ENCODE measurements at places on chromosomes 4 and X.

GRCh38 chrX:150772150-150772970 lies 79.2 kb downstream of the MTMR1 start:
- H3K4me1 ChIP-seq = peaks cover 4% of the 10 kb centered on the region
- H3K36me3 ChIP-seq = no peaks in the 10 kb centered on the region

DNA sequence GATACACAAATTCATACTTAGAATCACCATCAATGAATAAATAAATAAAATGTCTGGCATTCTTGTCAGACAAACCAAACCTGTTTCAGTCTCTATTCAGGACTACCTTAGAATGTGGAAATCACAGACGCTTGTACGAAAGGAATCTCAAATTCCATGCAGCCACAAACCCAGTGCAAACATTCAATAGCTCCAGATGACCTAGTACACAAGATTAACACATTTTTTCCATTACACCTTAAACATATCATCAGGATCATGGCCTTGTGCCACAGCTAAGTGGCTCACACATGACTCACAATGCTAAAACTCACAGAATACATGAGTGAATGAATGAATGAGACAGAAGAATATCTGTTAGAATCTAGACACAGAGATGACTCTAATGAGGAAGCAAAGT lies 134.2 kb downstream of the PWWP3B start:
- H3K27me3 ChIP-seq = no peaks in the 10 kb centered on the region
- DNase-seq = no peak
- no peak overlapping the region for H3K27ac ChIP-seq
- no peaks in the 10 kb centered on the region for H3K36me3 ChIP-seq
- H3K4me1 ChIP-seq = no peaks in the 10 kb centered on the region
- H3K4me3 ChIP-seq = no peak overlapping the region

- no peak for DNase-seq
- H3K4me3 ChIP-seq = no peak overlapping the region
- no peaks in the 10 kb centered on the region for H3K27me3 ChIP-seq
- H3K4me1 ChIP-seq = no peaks in the 10 kb centered on the region
- H3K36me3 ChIP-seq = no peaks in the 10 kb centered on the region
- no peak overlapping the region for H3K27ac ChIP-seq
These were observed 173.8 kb downstream of the IL15 start for GRCh38 chr4:141810038-141810711.

- H3K4me3 ChIP-seq = no peak overlapping the region
- no peak for DNase-seq
- no peaks in the 10 kb centered on the region for H3K27me3 ChIP-seq
- no peaks in the 10 kb centered on the region for H3K36me3 ChIP-seq
- no peaks in the 10 kb centered on the region for H3K4me1 ChIP-seq
These were observed 70.9 kb downstream of the PDHA2 start for GRCh38 chr4:95910749-95911148.

GRCh38 chr4:53935780-53936179 lies 128.6 kb downstream of the CHIC2 start:
- no peak for DNase-seq
- H3K36me3 ChIP-seq = no peaks in the 10 kb centered on the region
- H3K4me3 ChIP-seq = no peak overlapping the region
- no peak overlapping the region for H3K27ac ChIP-seq

Data from vagina (tissue), 2 donors.